NCI-H524 (cell line): ENCODE measurements at places on chromosomes 4 and X.

DNA sequence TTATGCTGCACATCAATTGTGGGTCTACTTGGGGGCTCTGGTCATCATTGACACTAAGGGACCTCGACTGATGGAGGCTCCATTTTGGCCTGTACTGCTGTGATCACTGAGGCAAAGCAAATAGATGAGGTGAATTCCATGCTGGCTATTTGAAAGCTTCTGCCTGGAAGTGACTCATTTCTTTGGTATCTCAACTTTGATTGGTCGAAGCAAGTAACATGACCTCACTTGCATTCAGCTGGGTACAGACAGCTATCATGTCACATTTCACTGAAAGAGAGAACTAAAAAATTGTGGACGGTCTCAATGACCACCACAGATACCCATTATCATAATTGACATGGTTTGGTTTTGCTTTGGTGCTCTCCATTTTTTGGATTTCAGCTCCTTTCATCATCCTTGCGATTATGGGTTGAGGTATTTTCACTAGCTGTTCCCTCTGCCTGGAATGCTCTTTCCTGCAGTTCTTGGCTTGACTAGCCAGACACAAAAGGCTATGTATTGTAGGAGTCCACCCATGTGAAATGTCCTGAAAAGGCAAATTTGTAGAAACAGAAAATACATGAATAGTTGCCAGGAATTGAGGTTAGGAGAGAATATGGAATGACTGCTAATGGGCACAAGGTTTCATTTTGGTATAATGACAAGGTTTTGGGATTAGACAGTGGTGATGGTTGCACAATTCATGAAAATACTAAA lies 369.2 kb upstream of the LCORL start:
- DNase-seq: no peak

DNA sequence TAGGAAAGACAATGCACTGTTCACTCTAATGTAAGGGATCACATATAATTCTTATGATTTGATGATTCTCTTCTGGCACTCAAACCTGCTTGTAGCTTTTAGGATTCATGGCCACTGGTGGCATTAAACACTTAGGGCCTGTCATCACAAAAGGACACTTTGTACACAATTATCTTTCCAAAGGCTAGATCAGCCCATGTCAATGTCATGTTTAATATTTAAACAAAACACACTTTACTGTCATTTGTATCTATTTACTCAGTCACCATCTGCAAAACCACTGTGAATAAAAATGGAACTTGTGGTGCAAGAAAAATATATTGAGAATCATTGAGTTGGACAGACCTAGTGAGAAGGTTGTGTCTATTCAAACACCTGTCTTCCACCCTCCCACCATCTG lies 83.6 kb upstream of the TTC29 start:
- DNase-seq: no peak

GRCh38 chr4:147134536-147135210 lies 189.0 kb upstream of the TTC29 start:
- no peak for DNase-seq

DNA sequence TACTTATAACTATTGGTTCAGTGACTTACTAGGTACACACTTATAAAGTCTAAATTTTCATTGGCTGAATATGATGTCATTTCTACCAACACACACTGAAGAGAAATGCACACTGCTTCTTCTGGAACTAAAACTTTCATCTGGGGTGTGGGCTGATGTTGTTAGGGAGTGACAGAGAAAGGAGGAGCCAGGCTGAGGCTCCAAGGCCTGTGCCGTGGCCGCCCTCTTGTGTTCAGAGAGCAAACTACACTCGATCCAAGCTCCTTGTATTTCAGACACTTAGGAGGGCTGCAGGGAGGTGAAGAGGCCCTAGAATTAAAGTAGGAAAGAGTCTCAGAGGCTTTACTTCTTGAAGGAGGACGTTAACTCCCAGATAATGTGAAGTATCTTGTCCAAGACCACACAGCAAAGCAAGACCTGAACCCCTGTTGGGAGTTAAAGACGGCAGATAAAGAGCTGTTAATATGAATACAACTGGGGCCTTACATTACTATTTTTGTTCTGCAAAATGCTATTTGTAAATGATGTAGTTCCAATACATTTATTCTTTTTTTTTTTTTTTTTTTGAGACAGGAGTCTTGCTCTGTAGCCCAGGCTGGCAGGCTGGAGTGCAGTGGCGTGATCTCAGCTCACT lies 137.5 kb downstream of the AFAP1 start:
- DNase-seq: peak; percentile 81

DNA sequence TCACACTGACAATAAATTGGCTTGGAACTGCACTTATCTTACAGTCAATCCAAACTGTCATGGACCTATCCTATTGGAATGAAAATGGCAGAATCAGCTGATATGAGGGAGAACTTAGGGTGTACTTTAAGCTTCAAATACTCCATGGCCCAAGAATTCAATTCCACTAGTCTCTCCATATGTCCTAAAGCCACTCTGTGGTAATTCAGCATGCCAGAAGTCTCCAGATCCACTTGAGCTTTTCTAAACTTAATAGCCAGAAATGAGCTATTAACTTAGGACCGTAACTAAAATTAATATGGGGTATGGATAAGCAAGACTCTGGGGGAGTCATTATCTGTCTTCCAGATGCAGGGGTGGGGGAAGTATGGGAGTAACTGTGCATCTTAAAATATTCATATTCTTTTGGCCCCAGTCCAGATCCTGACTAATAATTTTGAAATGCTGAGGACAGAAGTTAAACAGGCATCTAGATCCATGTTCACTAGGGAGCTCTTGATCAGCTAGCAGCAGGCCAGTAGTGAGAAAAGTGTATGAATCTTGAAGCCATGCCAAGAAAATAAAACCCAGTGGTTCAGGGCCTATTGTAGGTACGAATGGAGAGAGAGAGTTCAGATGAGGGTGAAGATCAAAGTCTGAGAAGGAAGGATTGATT lies 167.6 kb downstream of the DKK2 start:
- DNase-seq: no peak

DNA sequence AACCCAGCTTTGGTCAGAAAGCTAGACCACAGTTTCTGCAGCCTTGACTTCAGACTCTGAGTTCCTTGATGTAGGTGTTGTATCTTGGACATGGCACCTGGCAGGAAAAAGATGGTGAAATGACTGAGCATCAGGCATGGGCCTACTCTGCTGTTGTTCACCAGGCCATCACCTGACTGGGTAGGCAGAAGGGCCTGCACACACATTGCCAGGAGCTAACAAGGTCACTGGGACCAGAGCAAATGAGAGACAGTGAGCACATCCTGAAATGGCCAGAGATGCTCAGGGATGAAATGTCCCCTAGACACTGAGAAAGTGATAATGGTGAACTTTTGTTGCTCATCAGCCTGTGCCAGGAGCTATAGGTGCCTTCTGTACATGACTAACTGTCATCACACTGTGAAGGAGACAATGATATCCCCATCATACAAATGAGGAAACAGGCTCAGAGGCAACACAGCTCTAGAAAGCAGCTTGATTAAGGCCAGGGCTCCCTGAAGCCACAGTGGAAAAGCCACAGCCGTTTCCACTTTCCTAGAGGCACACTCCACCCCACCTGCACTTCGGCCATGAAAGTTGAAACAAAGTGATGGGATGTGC lies 128.3 kb downstream of the TSPAN5 start:
- no peak for DNase-seq

DNA sequence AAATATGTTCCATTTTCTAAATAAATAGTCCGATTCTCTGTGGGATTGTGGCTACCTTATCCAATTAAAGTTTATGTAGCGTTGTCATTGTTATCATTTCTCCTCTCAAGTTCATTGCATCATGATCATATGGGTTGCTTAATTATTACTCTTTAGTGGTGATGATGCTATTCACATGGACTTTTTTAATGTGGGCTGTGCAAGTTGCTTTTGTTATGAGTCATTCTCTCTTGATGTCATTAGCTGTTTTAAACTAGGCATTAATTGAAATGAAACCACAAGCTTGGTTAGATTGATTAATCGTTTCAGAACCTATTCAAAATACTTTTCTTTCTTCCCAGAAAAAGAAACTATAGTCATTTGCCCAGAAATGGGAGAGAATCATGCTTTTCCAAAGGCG lies 38.2 kb downstream of the NHS start:
- no peak for DNase-seq

DNA sequence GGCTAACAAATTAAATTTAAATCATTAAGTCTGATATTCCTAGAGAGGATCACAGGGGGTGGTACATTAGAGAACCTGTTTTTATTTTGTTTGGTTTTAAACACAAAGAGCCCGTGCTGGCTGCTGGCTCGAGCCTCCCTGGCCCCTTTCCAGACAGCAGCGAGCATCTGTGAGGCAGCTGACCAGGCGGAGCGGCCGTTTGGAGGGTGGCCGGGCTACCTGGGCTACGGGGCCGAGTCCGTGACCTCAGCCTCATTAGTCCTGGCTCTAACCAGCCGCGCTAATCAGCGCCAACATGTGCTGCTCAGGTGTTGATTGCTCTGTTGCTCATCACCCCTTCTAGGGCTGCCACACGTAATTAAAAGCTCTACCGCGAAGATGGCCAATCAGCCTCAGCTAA lies 35.3 kb downstream of the DCTD start:
- no peak for DNase-seq

- no peak for DNase-seq
These were observed 61.7 kb upstream of the GUCY1A1 start for GRCh38 chr4:155604718-155605626.

GRCh38 chr4:9758641-9759317 lies 22.7 kb upstream of the DRD5 start:
- no peak for DNase-seq

GRCh38 chr4:186082221-186082620 lies 13.3 kb downstream of the TLR3 start:
- DNase-seq: no peak

DNA sequence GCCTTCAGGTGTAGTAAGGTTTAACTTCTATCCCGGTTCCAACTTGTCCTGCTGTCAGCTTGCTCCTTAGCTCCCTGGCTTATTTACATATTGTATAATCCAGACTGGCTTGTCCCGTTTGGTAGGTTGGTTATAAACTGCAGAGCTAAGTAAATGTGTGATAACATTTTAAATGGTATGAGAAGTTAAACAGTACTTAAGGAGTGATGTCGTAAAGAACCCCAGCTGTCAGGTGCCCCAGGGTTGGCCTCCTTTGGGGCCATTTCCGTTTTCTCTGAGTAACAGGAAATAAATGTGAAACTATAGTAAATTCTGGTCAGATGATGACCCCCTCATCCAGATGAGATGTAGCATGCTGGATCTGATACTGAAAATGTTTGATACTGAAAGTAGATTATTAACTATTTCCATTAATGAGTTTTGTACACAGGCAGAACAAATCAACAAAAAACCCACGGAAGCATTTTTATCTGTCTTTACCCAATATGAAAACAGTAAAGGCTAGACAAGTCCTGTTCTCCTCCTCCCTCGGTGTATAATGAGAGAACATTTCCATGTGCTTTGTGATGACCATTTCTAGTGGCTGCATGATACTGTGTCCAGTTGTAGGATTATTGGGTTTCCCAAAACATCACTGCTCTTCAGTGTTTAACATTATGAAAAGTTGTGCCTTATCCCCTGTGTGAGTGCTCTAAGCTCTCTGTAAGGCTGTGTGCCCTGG lies 22.4 kb downstream of the GAB1 start:
- no peak for DNase-seq

DNA sequence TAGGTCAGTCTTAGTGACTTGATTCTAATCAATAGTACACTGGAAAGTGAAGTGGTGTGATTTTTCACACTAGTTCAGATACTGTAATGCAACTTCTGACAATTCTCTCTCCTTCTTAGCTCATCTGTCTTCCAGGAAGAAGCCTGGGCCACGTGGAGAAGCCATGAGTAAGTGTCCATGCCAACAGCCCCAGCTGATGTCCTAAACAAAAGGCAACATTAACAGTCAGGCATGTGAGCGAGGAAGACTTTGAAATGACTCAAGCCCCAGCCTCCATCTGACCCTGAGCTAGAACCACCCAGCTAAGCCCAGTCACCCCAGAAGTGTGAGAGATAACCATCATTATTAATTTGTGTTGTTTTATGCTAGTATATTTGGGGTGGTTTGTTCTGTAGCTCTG lies 115.7 kb upstream of the MAGEB16 start:
- DNase-seq: no peak

- no peak for DNase-seq
These were observed 190.1 kb upstream of the GNPDA2 start for GRCh38 chr4:44916411-44916810.

GRCh38 chr4:1907848-1908525 lies 36.8 kb downstream of the NSD2 start:
- no peak for DNase-seq

- peak; percentile 5 for DNase-seq
These were observed 3.1 kb upstream of the SFRP2 start for GRCh38 chr4:153791746-153792617.

DNA sequence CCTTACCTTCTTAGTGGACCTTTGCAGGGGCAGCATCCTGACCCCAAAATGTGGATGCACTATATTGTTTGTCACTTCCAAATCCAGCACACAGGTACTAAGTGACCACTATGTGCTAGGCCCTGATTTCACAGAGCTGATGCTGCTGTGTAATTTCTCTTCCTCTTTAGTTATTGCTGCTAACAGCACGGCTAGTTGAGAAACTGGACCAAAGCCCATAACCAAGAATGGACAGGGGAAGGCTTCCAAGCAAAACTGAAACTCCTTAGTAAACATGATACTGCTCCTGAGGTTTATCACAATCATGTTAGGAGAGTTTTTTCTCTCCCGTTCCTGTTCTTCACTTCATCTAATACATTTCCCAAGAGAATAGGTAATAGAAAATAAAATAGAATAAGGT lies 172.9 kb upstream of the TTC29 start:
- DNase-seq: no peak

GRCh38 chr4:87540146-87541058 lies 11.2 kb upstream of the SPARCL1 start:
- no peak for DNase-seq
